ENCODE measurements at places on chromosomes 16 and 17.

DNA sequence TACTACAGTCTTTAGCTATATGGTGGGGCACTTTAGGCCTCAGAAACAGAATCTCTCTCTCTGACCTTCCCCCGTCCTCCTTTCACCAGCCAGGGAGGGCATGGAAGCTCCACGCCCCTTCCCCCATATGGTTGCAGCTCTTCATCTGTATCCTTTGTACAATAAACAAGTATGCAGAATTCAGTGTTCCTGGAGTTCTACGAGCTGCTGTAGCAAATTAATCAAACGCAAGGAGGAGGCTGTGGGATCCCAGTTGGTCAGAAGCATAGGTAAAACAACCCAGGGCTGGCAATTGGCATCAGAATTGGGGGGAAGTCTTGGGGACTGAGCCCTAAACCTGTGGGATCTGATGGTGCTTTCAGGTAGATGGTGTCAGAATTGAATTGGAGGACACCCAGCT, 163.7 kb upstream of the NLRP1 start:
- H3K27ac ChIP-seq, result no peak overlapping the region
- H3K27me3 ChIP-seq, result no peaks in the 10 kb centered on the region
- DNase-seq, result no peak

- H3K27ac ChIP-seq, result no peak overlapping the region
- no peaks in the 10 kb centered on the region for H3K4me1 ChIP-seq
- no peak for DNase-seq
- no peak overlapping the region for H3K4me3 ChIP-seq
- no peaks in the 10 kb centered on the region for H3K27me3 ChIP-seq
Measured at GRCh38 chr17:2972749-2973148, 90.7 kb downstream of the OR1D5 start.

- no peak overlapping the region for H3K27ac ChIP-seq
- H3K4me1 ChIP-seq, result peaks cover 11% of the 10 kb centered on the region
- no peaks in the 10 kb centered on the region for H3K36me3 ChIP-seq
Measured at GRCh38 chr16:2194166-2194834, 2.1 kb downstream of the CASKIN1 start.

- H3K36me3 ChIP-seq, result no peaks in the 10 kb centered on the region
- H3K4me3 ChIP-seq, result no peak overlapping the region
- no peak overlapping the region for H3K27ac ChIP-seq
Measured at GRCh38 chr17:33580215-33580614, 287.1 kb upstream of the ASIC2 start.

DNA sequence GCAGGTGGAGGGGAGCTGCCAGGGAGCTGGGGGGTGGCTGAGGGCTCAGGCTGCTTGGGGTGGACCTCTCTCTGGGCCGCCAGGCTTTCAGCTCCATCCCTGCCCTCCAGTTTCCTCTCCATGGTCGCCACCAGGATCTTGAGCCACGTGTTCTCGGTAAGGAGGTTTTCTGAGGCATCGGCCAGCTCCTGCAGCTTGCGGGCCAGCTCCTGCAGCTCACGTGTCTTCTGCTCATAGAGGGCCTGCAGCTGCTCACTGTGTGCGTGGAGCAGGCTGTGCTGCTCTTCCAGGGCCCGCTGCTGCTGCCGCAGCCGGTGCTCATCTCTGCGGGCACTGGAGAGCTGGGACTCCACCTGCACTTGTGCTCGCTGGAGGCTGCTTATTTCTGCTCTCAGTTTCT, 11.0 kb downstream of the SNN start:
- H3K27me3 ChIP-seq, result no peaks in the 10 kb centered on the region
- H3K4me1 ChIP-seq, result peaks cover 32% of the 10 kb centered on the region
- peaks cover 81% of the 10 kb centered on the region for H3K36me3 ChIP-seq

All from upper lobe of right lung (tissue), 1 donor.